ENCODE measurements at places on chromosomes 2 and 18. TPM values are rescaled to one million over a fixed set of nuclear protein-coding genes. Genes with fewer than 3 reads are reported as not detected.

PSD4 gene
- total RNA-seq = 0.51 TPM

SCN3A gene
- total RNA-seq = 11.5 TPM

ZBTB7C gene
- under 0.01 TPM for total RNA-seq

DUSP2 gene
- total RNA-seq = 0.76 TPM

TRIM54 gene
- 0.51 TPM for total RNA-seq

DTNA gene
- 1.9 TPM for total RNA-seq

PAX3 gene
- not detected for total RNA-seq

PFN4 gene
- 0.26 TPM for total RNA-seq

- DNase-seq = no peak
Observed at GRCh38 chr18:33270297-33270696, 170.2 kb downstream of the CCDC178 start.

DNA sequence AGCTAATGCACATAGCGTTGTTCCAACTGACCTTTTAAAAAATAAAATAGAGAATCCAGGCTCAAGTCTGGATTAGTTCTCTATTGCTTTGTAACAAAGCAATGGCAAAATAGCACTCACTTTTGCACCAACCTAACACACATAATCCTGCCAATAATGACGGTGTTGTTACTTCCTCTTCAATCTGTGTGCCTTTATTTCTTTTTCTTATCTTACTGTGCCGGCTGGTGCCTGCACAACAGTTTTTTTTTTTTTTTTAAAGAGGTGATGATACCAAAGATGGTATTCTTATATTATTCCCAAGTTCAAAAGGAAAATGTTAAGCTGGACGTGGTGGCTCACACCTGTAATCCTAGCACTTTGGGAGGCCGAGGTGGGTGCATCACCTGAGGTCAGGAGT is 3.4 kb downstream of the PLB1 start:
- no peak for DNase-seq

GRCh38 chr2:46876741-46877384 is 38.7 kb downstream of the MCFD2 start:
- peak; percentile 55 for DNase-seq

DNA sequence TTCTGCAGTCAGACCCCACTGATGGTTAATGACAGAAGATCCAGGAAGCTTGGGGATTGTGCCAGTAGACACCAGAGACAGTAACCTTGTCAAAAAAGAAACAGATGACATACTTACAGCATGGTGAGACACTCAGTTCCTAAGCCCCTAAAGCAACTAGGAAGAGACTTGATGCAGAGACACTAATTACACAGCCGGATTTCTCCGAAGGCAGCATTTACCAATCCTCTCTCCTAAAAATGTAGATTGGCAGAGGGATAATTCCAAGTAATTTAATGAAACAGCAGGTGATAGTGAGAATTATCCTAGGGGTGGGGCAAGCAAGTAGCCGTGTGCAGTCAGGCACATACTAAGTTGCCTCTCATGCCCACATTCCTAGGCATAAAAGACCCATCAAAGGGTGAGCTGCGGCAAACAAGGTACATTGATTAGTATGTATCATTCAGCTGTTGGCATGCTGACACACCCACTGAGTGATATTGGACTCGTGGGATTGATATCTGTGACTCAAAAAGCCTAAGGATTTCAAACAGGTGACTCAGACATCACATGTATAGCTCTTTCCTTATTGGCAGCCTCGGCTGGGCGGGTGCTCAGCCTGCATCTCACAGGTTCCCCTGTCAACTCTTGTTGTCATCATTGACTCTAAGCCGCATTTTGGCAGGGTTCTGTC is 296.7 kb upstream of the ATP5MC3 start:
- DNase-seq = no peak

DNA sequence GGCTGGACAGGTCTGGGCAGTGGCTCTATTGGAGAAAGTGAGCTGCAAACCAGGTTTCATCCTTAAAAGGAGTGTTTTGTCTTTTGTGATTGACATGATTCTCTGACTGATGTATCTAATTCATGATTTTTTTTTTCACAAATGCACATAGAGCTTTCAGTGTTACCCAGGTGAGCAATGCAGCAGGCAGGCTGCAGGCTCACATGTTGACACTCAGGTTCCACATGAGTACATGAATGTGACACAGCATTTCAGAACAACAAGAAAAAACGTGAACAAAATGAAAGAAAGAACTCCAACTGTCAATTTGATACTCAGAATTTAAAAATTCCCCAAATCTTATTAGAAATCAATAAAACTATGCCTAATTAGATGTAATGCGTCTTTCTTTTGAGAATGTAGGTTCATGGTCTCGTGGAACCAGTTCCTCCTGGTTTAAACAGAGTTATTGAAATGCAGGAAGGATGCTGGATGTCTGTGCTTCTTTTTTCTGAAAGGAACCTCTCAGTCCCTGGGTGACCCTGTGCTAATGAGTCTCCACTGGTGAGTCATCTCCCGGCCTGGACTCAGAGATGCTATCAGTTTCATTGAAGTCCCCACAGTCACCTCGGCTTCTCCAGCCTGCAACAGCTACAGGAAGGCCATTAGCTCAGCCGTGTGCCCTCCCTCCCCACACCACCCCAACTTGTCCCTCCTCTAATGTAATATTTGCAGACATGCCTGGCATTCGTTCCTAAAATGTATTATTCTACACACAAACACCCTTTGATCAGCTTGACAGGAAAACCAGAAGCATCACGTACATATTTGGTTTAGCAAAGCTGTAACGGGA is 430.4 kb downstream of the LPIN1 start:
- DNase-seq = peak; percentile 64

DNA sequence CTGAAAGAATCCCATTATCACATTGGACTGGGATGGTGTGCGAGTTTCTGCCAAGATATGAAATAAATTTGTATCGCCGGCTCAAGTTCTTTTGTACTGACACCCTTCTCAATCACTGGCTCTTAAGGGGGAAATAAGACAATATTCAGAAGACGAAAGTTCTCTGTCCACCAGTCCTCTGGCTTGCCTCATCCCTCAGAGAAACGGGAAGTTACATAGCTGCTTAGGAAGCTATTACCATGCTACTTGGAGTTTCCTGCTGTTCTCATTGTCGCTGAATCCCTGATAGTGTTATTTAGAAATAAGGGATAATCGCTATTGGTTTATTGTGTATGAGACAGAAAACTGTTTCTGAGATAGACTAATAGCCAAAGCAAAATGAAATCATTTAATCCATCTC is 205.0 kb upstream of the ZNF521 start:
- DNase-seq = no peak

DNA sequence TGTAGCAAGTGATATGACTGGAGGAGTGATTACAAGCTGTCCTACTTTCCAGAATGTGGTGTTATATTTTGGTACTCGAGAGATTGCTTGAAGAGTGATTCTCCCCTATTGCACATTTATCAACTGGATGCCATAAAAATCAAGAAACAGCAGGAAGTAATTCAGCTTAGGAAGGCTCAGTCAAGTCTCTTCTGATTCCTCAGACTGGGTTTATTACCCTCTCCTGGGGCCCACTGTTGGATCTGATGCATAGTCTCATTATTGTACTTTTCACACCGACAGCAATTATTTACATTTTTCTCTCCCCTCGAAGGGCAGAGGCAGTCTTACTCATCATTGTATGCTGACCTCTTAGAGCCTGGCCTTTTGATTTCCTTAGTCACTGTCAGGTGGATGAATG is 9.3 kb downstream of the NOSTRIN start:
- DNase-seq = no peak

DNA sequence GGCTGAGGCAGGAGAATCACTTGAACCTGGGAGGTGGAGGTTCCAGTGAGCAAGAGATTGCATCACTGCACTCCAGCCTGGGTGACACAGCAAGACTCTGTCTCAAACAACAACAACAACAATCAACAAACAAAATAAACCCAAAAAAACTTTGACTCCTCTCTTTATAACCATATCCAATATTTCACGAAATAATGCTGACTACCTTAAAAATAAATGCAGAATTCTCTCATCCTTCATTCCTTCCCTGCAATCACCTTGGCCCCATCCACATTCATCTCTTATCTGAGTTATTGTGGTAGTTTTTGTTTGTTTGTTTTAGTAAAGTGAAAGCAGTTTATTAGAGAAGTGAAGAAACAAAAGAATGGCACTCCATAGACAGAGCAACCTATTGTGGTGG is 3.2 kb downstream of the PTPRN start:
- no peak for DNase-seq

DNA sequence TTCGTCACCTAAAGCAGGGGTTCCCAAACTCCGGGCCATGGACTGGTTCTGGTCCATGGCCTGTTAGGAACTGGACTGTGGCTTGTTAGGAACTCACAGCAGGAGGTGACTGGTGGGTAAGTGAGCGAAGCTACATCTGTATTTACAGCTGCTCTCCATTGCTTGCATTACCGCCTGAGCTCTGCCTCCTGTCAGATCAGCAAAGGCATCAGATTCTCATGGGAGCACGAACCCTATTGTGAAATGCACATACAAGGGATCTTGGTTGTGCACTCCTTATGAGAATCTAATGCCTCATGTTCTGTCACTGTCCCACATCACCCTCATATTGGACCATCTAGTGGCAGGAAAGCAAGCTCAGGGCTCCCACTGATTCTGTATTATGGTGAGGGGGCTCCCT is 217.0 kb downstream of the ZFP36L2 start:
- DNase-seq = no peak

DNA sequence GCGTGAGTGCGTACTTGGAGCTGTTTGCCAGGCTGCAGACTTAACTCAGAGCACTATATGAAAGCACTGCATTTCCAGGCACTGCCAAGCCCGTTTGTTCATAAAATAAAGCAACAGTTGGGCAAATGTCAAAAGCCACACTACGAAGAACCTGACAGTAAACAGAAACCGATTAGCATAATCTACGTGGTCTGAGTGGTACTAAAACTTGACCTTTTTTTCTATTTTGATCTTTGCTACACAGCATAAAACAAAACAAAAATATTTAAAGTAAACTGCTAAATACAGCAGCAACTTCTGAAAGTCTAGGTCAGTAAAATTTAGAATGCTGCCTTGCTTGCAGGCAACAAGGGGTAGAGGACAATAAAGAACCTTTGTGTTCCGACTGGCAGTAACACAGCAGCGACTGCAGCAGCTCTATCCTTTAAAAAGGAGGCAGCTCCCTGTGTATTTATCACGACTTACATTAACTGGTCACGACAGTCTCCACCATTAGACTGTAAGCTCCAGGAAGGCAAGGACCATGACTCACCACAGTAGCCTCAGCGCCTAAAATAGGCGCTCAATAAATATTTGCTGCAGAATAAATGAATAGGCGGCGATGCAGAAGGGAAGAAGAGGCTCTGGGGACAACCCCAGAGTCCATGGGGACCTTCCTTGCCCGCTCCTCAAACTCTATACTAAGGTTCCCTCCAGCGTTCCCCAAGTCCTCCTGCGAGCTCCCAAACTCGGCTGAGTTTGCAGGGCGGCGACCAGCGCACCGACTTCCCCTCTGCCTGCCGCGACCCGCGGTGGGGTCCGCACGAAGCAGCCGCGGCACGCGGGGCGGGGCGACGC is 902 bp downstream of the SS18 start:
- DNase-seq = peak; percentile 58

GRCh38 chr18:50456285-50456684 is 81.4 kb downstream of the SKA1 start:
- DNase-seq = no peak

GRCh38 chr2:201132518-201132917 is 16.6 kb downstream of the CFLAR start:
- peak; percentile 55 for DNase-seq

GRCh38 chr2:76312236-76312635 is 601.5 kb upstream of the GCFC2 start:
- DNase-seq = no peak

GRCh38 chr2:164793529-164793928 is 48.1 kb downstream of the COBLL1 start:
- DNase-seq = no peak

DNA sequence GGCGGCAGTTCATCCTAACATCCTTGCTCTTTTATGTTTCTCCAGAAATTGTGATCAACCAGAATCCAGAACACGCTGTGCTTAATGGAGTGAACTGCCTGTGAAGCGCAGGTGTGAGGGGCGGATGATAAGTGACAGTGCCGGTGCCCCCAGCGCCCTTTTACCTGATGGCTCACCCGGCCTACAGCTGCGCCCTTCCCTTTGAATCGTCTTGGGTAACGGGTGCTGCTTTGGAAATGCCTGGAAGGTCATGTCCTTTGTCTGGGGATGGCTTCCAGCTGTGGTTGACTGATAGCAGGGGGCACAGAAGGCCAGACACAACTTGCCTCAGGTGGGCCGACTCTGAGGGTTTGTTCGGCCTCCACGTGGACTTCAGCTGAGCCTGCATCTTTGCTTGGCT is 119.4 kb downstream of the LPIN1 start:
- DNase-seq = no peak

- DNase-seq = peak; percentile 77
Observed at GRCh38 chr2:28080911-28081310, 190.4 kb downstream of the BABAM2 start.

- no peak for DNase-seq
Observed at GRCh38 chr2:23555944-23556343, 171.0 kb downstream of the KLHL29 start.

DNA sequence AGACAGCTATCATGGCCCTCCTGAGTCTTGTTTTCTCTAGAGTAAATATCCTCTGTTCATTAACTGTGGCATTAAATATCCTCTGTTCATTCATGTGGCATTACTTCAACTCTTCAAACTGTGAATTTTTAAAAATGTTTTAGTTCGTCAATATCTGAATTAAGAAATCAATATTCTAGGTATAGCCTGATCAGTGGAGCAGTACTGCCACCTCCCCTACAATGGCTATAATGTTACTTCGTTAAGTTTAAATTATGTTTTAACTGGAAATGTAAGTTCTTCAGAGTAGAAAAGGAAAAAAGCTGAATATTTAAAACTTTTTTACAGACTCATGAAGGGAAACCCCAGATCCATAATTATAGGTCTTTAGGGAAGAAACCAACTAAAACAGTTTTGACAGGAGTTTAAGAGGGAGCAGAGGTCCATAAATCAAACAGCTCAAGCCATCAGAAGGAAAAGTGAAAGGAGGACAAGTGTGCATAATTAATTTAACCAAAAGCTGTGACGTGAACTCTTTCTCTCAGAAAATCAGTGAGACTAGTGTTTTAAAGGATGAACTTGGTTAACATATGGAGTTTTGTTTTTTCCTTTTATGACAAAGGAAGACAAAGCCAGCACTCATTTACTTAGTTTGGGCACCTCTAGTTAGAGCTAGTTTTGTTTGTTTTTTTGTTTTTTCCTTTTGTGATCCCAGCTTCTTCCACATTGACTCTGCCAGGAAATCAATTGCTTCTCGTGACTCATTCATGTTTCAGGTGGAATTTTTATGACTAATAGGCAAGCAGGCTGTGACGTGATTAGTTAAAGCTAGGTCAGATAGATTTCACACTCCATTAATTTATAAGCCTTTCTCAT is 44.9 kb downstream of the RBBP8 start:
- peak; percentile 77 for DNase-seq

GRCh38 chr2:124887466-124887865 is 862.4 kb downstream of the CNTNAP5 start:
- DNase-seq = no peak

- no peak for DNase-seq
Observed at GRCh38 chr2:85578243-85579180, 1.1 kb downstream of the VAMP8 start.

GRCh38 chr18:811892-812375 is at the start of gene YES1:
Gene YES1 (minus strand): TSS chr18:812242. CDS start chr18:756827, 55,415 bp downstream.
- no peak for DNase-seq
